Epithelial cell of esophagus (primary cell): ENCODE measurements at places on chromosomes 5 and 9.

GRCh38 chr9:72996114-72996513 is 43.3 kb upstream of the ALDH1A1 start:
- no peak for DNase-seq

- DNase-seq, result peak; percentile 9
Observed at GRCh38 chr9:91655215-91655614, 231.6 kb upstream of the NFIL3 start.

DNA sequence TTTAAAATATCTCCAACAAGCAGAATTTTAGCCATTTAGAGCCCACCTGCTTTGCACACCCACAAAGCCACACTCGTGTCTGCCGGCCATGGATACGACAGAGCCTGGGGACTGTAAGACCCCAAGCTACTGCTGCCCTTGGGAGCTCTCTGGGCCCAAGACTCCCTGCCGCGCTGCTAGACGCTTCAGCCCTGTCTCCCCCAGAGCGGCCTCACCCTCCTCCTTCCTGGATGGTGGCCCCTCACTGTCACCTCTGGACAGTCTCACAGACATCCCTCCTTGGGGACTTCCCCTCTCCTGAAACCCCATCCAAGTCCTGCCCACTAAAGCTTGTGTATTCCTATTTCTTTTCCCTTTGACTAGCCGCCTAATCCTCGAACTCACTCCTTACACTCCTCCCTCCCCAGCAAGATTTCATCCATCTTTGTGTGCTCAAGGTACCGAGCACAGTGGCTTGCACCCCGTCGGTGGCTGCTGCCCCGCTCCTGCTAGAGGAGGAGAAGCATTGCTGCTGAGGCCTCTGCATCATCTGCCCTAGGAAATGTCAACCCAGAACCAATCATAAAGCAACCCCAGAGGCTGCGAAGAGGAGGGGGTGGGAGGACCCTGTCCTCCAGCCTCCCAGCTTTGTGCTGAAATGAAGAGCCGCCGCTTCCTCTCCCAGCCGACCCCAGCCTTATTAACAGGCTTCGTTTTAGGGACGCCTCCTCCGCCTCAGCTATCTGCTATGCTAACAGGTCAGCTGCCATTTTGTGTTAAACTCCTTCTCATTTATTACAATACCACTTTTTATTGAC is 71.2 kb downstream of the CFAP77 start:
- DNase-seq, result no peak

DNA sequence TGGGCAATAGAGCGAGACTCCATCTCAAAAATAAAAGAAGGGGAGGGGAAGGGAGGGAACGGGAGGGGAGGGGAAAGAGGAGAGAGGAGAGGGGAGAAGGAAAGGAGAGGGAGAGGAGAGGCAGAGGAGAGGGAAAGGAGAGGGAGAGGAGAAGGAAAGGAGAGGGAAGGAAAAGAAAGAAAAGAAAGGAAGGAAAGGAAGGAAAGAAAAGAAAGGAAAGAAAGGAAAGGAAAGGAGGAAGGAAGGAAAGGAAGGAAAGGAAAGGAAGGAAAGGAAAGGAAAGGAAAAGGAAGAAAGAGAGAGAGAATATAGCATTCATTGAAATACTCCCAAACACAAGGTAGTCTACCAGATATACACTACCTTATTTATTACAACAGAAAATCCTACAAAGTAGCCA is 44.8 kb downstream of the SUSD1 start:
- no peak for DNase-seq

DNA sequence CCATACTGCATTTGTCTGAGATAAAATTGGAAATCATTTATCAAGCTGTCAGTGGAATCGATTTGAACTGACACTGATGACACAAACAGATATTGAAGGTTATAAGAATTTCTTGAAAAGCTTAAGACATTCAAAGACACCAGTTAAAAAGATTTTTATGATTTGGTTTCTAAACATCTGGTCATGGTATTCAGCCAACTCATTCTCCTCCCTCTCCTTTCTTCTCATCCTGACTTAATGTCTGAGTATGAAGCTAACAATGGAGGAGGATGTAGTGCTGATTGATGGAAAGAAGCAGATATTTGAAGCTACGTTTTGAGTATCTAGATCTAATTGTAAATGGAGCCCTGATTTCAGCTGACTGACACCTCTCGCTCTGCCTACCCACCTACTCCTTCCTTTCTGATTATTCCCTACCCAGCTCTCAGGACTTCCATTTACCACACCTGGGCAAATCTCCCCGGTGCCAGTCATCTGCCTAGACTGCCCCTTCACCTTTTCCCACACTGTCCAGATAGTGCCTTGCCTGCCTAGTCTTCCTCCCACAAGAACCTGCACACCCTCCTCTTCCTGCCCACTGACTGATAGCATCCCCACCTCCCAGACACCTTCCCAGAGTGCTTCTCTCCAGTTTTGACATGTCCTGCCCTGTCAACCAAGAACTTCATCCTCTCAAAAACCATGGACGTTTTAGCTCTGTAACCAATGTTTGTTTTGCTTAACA is 20.7 kb upstream of the LIFR start:
- no peak for DNase-seq

DNA sequence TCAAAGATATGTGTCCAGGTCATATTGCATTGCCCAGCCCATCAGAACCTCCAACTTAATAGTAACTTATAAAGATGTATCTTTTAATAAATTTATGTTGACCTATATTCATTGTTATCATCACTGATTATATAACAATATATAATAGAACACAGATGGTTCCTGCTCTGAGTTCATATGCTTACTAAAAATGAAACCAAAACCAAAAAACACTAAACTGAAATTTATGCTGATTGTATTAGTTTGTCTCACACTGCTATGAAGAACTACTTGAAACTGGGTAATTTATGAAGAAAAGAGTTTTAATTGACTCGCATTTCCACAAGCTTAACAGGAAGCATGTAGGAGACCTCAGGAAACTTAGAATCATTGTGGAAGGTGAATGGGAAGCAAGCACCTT is 462.5 kb upstream of the TYRP1 start:
- DNase-seq, result no peak

DNA sequence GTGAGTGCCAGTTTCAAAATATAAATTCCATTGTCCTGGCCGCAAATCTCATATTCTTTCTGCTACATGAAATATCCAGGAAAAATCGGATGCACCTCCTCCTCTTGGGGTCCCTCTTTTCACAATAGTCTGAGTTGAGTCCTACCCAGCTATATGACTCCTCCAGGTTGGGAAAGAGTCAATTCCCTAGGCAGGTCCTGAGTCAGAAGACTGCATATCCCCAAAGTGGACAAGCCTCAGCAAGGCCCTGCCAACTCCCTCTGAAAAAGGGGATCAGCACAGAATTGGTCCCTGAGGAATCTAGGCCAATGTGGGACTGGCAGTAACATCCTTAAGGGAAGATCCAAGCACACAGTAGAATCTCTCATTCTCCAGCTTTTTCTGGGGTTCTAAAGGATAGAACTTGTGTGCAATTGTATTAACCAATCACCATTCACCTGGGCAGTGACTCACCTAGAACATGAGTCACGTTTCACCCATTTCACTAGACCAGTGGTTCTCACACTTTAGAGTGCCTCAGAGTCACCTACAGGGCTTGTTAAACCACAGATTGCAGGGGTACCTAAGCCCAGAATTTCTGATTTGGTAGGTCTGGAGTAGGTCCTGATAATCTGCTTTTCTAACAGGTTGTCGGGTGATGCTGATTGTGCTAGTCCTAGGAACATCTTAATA is 44.7 kb upstream of the TMEM215 start:
- peak; percentile 93 for DNase-seq

DNA sequence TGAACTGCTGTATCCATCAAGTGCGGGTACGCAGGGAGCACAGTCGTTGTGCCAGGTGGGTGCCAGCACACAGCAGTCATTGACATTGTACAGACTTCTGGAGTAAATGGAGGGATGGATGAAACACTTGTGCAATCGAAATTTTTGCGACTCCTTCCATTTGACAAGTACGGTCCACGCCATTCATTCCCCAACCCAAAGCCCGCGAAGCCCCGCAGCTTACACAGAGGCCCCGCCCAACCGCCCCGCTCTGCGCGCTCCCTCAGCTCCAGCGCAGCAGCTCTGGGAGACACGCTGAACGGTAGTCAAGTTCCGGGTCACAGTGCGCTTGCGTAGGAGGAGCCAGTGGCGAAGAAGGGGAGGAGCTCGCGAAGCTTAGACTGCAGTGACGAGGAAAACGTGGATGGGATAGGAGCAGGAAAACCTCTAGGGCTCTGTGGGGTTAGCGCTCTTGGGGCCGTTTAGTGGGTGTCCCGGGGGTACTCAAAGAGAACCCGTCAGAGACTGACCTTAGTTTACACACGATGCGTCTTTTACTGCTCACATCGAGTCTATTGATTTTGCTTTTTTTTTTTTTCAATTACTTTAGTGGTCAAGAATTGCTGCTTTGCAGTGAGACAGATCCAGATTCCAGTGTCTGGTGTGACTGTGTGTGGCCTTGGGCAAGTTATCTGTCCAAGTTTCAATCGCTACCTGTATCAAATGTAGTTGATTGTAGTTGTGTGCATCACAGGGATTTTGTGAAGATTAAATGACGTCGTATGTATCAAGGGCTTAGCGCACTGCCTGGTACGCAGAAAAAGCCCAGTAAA is 15.3 kb upstream of the MSANTD3 start:
- peak; percentile 93 for DNase-seq
